ENCODE measurements at places on chromosomes 1 and 21.

DNA sequence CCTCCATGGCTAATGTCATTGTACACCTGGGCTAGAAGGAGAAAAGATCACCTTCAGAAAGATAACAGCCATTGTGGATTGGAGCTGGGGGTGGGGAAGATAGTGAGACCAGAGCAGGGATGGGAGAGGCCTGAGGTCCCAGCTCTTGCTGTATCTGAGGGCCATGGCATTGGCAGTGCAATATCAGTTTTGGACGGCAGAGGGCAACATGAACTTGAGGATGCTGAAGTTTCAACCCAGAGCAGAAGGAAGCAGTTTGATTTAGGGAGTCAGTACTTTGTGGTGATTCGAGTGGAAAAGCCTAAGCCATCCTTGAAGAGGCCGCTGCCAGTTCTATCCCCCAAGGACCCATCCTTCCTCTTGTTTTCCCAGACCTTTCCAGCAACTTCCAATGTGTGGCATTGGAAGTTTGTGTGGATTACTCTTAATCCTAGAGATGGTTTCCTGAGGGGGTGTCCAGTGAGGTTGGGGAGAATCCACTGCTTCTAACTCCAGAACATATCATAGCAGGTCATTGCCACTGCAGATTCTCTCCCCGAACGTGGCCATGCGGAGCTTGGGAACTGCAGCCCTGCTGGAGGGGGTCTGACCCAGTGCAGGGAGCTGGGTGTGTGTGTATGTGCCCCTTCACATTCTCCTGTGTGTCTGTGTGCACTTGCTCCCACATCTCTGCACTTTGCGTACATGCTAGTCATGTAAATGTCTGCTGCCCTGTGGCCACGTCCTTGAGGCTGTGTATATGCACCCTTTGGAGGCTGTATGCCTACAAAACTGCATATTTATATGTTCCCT is 24.1 kb downstream of the SLC26A9 start:
- DNase-seq = peak; percentile 84

DNA sequence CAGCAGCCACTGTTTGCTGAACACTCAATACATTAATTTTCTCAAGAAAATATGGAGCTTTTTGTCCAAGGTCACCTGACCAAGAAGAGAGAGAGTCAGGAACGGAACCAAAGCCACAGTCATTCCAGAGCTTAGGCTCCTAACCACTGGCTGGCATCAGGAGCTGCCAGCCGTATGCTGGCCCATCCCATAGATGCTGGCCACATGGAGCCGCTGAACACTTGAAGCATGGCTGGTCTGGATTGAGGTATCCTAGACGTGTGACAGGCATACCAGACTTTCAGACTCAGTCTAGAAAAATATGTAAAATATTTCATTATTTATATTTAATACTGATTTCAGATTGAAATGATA is 458.7 kb downstream of the MATN1 start:
- DNase-seq = no peak

DNA sequence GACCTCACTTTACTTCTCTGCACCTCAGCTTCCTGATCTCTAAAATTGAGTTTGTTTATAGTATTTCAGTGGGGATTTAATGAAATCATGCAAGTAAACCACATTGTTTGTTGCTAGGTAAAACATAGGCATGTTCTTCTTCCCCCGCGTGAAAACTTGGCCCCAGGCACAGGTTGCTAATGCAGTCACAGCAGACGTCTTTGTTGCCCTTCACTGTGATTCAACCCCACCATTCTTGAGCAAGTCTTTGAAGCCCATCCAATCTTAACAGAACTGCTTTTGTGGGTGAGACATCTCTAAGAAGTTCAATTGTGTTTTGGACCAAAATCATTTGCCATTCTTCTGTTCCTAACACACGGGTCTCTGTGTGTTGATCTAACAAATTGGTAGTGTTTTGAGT is 185.5 kb downstream of the ZNF281 start:
- DNase-seq = peak; percentile 34

DNA sequence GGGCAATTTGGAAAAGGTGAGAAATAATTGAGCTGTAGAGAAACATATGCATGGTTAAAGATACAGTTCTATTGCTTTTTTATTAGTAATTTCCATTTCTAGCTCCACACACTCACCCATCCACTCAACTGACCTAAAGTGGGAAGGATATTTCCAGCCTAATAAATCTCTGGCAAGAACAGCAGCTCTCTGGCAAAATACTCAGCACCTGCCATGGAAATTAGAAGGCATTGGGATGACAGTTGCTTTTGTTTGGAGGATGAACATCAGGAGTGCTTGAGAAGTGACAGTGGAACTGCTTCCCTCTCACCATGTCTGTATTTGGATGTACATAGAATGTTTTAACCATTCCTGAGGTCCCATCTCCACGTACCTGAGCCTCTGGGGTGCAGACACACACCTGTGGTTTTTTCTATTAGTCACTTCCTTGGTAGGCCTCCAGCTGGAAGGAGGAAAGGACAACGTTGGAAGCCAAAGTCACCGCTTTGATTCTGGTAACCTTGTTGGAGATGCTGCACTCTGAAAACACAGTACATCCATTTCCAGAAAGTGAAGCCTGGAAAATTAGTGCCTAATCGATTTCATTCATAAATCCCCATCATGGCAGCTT is 62.3 kb upstream of the RUNX1 start:
- no peak for DNase-seq

DNA sequence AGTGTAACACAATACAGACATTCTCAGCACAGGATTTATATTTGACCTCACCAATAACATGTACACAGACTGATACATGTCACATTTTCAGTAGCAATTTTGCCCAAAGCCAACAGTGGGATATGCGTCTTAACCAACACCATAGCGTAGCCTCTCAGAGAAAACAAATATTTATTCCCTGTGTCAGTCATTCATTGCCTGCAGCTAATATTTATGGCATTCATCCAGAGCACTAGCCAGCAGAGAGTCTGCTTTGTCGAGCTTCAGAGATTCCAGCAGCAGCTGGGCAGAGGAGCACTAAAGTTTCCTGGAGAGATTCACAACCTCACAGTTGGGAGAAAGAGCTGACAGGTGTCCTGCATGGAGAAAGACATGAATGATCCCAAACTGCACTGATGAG is 400.7 kb upstream of the DAB1 start:
- no peak for DNase-seq

- DNase-seq = no peak
Observed at GRCh38 chr1:208248991-208249696, 5.0 kb upstream of the PLXNA2 start.

DNA sequence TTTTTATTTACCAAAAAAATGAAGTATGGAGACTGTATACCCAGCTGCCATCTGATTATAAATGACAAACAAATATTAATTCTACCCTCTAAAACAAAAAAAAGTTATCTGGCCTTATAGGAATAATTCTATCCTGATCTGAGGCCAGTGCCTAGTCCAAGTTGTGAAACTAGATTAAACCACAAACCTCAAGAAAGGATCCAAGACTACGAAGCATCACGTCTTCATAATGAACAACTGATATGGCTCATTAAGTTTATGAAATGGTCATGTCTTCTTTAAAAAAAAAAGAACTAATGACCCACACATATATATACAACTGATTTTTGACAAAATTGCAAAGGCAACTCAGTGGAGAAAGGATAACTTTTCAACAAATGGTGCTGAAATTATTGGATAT is 32.4 kb upstream of the CTTNBP2NL start:
- DNase-seq = no peak

DNA sequence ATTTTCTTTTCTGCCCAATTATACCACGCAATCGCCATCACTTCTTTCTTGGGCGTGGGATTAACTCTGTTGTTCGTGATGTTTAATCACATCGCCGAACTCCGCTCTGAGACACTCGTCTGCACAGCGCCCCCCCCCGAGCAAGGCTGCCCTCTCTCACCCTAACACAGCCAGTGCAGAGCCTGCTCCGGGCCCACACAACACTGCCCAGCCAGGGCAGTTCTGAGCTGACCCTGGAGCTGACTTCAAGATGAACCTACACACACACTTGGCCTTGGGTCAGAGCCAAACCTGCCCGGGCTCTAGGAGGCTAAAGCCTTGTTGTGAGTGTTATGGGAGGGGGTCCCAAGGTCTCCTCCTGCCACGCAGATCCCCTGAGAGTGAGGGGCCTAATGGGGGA is 64.6 kb upstream of the LRP8 start:
- no peak for DNase-seq

GRCh38 chr1:58718435-58718834 is 18.6 kb upstream of the MYSM1 start:
- peak; percentile 6 for DNase-seq

GRCh38 chr1:236746785-236747184 is 48.3 kb upstream of the MTR start:
- no peak for DNase-seq

DNA sequence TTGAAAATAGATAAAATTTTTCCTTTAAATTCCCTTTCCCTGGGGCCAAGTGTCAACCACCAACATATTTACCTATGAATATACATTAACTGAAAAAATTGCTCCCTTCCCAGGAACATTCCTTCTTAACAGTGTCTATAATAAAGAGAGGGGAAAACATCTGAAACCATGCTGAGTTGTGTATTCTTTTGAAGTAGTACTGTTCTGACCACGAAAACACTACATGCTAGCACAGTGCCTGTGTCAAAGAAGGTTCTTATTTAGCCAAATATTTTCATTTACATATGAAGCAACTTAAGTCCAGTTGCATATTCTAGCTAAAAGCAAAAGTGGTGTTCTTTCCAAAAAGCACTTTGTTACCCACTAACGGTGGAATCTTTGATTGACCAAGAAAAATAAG is 311.2 kb downstream of the VAV3 start:
- peak; percentile 13 for DNase-seq

DNA sequence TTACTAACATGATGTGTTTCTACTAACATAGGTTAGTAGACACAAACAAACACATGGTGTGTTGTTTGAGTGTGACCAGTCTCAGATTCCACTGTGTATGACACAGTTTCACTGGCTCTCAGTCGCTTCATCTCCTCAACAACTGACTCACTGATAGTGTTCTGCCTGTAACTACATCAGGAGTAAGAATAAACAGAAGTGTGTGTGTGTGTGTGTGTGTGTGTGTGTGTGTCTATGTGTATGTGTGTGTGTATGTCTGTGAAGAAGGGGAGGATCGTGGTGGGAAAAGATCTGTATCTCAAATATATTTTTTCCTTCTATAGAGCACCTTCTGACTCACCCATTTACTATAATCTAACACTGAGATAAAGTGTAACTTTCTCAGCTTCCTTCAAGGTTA is 391.0 kb downstream of the PTPRC start:
- DNase-seq = peak; percentile 31

GRCh38 chr1:156874142-156874541 is 13.5 kb downstream of the NTRK1 start:
- no peak for DNase-seq

DNA sequence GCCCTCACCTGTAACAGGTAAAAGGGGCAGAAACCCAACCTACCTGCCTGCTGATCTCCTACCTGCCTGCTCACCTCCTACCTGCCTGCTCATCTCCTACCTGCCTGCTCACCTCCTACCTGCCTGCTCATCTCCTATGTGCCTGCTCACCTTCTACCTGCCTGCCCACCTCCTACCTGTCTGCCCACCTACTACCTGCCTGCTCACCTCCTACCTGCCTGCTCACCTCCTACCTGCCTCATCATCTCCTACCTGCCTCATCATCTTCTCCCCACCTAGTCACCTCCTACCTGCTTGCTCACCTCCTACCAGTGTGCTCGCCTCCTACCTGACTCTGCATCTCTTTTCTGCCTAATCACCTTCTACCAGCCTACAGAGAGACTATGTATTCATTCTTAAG is 452.9 kb downstream of the MATN1 start:
- no peak for DNase-seq

- DNase-seq = no peak
Observed at GRCh38 chr1:184553845-184554244, 167.0 kb downstream of the C1orf21 start.

GRCh38 chr1:69827732-69828131 is 260.0 kb downstream of the LRRC7 start:
- DNase-seq = no peak

DNA sequence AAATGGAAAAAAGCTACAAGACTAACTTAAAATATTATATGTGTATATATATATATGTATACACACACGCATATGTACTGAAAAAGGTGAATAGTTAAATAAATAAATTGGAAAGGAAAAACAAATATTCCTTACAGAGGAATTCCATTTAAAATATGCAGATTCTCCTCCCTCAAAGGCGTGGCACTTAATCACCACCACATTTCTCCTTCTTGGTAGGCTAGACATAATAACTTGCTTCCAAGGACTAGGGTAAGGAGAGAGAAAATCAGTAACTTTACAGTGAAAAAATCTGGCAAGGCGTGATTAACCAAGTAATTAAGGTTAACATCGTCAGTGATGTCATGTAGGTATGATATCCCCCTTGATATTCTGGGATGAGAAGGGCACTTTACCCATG is 84.0 kb upstream of the USP25 start:
- no peak for DNase-seq

DNA sequence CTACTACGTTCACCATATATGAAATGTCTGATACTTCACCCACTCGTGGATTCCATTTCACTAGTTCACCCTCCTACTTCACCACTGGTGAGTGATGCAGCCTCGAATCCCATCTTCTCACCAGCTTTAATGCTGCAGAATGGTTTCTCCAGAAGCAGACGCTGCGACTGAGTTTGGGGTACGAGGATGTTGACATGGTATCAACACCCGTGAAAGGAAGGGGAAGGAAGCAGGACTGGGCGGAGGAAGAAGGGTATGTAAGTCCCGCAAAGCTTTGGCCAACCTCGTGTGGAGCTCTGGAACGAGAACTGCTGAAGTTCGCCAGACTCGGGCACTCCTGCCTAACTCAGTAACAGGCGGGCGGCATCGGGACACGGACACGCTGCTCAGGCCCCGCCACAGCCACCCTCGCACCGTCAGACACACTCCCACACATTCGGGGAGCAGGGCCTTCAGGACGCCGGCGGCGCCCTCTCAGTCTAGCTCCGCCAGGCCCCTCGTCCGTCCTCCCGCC is 833 bp upstream of the DIP2A start:
- DNase-seq = peak; percentile 13

DNA sequence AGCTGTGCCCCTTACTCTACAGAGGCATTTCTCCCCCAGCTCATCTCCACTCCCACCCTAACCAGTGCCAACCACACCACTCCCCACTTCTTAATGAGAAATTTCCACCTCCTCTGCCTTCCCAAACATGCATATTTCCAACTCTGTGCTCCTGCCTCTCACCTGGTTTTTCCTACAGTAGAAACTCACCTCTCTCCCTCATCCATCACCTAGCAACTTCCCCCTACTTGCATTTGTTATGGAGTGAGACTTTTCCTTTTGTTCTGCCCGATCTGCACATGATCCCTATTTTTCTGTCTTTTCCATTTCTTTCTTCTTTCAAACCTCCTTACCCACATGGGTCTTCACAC is 11.9 kb downstream of the RGS8 start:
- no peak for DNase-seq

DNA sequence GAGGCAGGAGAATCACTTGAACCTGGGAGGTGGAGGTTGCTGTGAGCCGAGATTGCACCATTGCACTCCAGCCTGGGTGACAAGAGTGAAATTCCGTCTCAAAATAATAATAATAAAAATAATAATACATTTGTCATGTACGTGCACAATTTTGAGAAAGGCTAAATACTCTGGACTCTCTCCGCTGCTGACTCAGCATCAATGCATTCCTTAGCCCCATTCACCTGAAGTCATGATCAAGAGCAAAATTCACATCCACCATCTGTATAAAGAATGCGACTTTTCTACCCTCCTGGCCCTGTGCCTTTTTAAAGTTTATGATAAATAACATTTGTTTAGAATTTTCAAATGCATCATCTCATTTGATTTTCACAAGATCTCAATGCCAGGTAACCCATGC is 35.5 kb upstream of the MAP1LC3C start:
- no peak for DNase-seq

Data from fibroblast of upper back skin (primary cell).